Suprapubic skin (tissue), 4 donors: ENCODE measurements at places on chromosomes 13 and 19. TPM values are rescaled to one million over a fixed set of nuclear protein-coding genes. Genes with fewer than 3 reads are reported as not detected.

Gene ZFP28
- 3.3 TPM for total RNA-seq

Gene IFNL1
- total RNA-seq: not detected

Gene LGALS4
- 1.3 TPM for total RNA-seq

Gene SLC5A5
- total RNA-seq: not detected

Gene DAND5
- total RNA-seq: not detected

Gene TMEM255B
- total RNA-seq: 0.26 TPM

Gene FFAR2
- total RNA-seq: 0.30 TPM

Gene KCNC3
- 3.1 TPM for total RNA-seq

Gene NAPSA
- total RNA-seq: 3.7 TPM

Gene KLF5
- total RNA-seq: 249 TPM

Gene CEACAM8
- 0.18 TPM for total RNA-seq

Gene TNFSF9
- 1.0 TPM for total RNA-seq

Gene TDRD3
- 17.6 TPM for total RNA-seq

Gene PSG11
- total RNA-seq: not detected

Gene R3HDM4
- 41.3 TPM for total RNA-seq

Gene MAU2
- 68.8 TPM for total RNA-seq

Gene TEX101
- total RNA-seq: not detected

Gene LACC1
- 4.7 TPM for total RNA-seq

Gene ZNF473
- 18.5 TPM for total RNA-seq

Gene NDUFB7
- total RNA-seq: 394 TPM

Gene PRRG2
- total RNA-seq: 21.2 TPM

Gene SIGLEC14
- total RNA-seq: not detected

Gene GPR4
- total RNA-seq: 0.49 TPM

Gene PSG2
- total RNA-seq: not detected

Gene MISP3
- 10.5 TPM for total RNA-seq

Gene GARIN5A
- 4.2 TPM for total RNA-seq

Gene LRFN3
- total RNA-seq: 10.9 TPM

Gene GGN
- total RNA-seq: 0.68 TPM

Gene FREM2
- total RNA-seq: 0.93 TPM

Gene EPS8L1
- 319 TPM for total RNA-seq

Gene MEIOSIN
- not detected for total RNA-seq

Gene VSTM1
- total RNA-seq: not detected

Gene KCNN4
- total RNA-seq: 51.3 TPM

Gene ACTMAP
- total RNA-seq: 4.3 TPM

Gene SERPINE3
- not detected for total RNA-seq

Gene GSX1
- total RNA-seq: not detected

Gene ZNF99
- total RNA-seq: 0.24 TPM

Gene ZNF729
- total RNA-seq: not detected
